ENCODE measurements at places on chromosomes 5 and 9.

DNA sequence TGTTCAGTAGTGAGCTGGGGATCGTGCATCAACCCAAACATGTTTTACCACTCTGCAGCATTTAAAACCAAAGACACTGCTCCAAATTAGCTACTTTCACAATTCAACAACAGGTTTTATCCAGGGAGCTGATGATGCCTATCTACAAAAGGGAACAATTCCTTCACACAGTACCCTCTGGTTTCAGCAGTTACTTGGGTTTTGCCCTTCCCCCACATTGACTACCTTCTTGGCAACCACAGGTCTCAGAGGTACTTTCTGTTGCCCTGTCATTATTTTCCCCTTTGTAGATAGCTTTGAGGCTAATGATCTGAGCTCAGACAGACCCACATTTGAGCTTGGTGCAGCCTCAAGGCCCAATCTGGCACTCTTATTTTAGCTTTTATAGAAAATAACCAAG is 96.1 kb downstream of the WDR41 start:
- no peak for DNase-seq

- DNase-seq, result no peak
Observed at GRCh38 chr5:56330806-56331205, 97.7 kb upstream of the ANKRD55 start.

DNA sequence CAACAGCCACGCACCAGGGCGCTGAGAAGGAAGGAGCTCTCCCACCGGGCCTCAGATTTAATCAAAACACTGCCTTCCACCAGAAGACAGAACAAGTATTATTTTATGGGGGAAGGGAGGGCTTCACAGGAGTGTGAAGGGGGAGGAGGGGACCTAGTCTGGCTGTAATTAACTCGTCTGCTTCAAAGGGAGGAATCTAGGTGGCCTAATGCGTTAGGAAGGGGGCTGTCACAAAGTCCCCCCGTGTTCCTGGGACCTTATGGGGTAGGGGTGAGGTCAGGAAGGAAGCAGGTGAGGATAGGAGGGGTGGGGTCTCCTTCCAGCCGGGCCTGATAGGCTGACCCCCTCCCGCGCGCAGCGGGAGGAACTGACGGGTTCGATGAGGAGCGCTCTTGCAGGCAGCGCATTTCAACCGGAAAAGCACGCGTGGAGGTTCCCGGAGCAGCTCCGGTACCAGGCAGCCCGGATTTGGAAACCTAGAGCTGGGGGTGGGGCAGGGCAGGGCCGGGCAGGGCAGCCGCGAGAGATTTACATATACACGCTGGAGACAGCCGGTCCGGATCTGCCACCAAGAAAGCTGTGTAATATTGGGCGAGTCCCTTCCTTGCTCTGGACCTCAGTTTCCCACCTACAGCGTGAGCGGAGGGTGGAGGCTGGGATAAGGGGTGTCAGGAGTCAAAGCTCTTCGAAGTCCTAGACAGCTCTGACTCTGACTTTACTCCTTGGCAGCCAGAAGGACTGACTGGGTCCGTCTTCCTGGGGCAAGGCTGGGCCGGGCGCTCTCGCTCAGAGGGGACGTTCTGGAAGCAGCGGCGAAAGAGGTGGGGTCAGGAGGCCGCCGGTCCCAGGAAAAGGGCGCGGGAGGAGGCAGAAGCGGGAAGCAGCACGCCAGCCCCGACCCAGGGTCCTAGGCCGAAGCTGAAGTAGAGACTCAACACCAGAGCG is 1.8 kb downstream of the SHB start:
- peak; percentile 30 for DNase-seq

- DNase-seq, result no peak
Observed at GRCh38 chr5:72662936-72663335, 153.5 kb upstream of the TNPO1 start.

- DNase-seq, result no peak
Observed at GRCh38 chr5:44489759-44490158, 100.5 kb upstream of the FGF10 start.

- DNase-seq, result no peak
Observed at GRCh38 chr5:145220481-145220880, 614.7 kb downstream of the PRELID2 start.

DNA sequence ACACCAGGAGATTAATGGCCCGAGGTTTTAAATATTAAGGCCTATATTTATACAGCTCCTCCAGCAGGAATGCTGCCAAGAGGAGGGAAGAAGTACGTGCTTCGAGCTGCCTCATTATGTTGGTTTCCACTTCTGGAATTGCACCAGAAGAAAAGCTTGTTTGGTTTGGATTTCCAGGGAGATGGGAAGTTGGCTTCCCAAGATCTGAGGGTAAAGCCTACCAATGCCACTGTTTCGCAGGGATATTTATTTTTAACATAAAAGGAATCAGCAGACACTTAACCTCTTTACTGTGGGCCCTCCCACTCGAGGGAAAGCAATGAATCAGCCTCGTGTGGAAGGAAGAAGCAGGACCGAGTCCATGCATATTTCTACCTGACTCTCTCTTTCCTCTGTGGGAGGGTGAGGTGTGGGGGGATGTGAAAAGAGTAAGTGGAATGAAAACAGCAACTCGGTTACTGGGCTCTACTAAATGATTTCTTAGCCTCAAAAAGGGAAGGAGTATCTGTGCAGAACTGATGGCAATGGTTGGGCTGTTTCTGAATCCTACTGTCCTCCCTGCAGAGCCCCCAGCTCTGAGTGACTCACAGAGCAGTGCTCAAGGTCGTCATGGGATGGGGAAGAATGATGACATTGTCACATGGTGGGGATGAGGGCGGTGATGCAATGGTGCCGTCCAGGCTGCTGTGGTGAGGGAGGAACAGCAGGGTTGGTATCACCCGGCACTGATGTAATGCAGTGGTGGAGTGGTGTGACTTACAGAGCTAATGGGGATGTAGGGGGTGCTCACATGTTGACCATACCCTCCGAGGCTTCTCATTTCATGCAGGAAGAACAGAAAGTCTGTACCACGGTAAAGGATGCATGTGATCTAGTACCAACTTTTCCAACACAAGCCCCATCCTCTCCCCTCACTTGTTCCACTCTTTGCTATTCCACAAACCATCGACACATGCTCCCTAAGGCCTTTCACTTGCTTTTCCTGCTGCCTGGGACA is 215.0 kb upstream of the PANK3 start:
- no peak for DNase-seq

- no peak for DNase-seq
Observed at GRCh38 chr5:151574444-151574996, 16.6 kb downstream of the FAT2 start.

DNA sequence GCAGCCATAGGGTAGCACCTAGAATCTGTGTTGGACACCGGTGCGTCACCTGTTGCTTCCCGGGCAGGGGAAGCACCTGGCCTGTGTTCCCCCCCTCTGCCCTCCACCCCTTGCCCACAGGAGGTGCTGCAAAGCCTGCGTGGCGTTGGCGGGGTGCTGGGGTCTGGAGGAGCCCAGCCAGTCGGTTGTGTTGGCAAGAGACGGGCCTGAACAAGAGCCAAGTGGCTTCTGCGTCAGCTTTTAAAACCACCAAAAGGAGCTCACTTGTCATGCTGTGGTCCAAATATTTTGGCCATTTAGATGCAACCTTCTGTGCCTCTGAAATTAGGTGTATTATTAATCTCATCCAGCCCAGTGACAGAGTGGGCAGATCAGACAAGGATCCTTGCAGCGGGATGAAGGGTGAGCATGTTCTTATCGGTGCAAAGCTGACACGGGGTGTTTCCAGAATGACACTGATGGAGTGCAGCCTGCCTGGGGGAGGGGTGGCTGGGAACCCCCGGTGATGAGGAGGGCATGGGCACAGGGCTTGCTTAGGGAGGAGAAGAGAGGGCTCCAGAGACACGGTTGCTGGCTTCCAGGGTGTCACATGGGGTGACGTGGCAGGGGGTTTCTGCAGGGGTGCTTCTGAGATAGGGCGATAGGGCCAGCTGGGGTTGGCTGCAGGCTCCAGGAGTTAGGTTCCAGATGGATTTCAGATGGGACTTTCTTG is 9.7 kb upstream of the RXRA start:
- no peak for DNase-seq

DNA sequence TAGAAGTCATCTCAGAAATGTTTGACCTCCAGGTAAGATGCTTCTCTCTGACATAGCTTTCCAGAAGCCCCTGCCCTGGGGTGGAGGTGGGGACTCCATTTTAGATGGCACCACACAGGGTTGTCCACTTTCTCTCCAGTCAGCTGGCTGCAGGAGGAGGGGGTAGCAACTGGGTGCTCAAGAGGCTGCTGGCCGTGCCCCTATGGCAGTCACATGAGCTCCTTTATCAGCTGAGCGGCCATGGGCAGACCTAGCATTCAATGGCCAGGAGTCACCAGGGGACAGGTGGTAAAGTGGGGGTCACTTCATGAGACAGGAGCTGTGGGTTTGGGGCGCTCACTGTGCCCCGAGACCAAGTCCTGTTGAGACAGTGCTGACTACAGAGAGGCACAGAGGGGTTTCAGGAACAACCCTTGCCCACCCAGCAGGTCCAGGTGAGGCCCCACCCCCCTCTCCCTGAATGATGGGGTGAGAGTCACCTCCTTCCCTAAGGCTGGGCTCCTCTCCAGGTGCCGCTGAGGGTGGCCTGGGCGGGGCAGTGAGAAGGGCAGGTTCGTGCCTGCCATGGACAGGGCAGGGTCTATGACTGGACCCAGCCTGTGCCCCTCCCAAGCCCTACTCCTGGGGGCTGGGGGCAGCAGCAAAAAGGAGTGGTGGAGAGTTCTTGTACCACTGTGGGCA is 642 bp downstream of the CSF2 start:
- no peak for DNase-seq

DNA sequence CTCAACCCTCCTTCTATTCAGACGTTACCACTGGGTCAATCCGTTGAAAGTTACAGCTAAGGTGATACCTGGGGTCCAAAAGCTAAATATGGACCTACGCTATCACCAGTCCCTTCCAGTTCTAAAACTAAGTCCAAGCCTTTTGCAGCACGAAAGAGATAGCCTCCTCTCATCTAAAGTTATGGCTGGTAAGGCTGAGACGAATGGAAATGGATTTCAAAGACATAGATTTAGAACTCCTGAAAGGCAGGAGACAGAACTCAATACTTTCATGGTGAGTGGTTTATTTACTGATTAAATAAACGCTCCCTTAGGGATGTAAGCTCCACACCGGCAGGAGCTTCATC is 751 bp upstream of the RIC1 start:
- no peak for DNase-seq

Data from stimulated activated CD4-positive, alpha-beta T cell treated with anti-CD3 and anti-CD28 coated beads, Interleukin-2, amount 100 ng/mL, for 24 hours (primary cell).